Germinal center (tissue), 1 donor: ENCODE measurements at places on chromosomes 2 and 18.

DNA sequence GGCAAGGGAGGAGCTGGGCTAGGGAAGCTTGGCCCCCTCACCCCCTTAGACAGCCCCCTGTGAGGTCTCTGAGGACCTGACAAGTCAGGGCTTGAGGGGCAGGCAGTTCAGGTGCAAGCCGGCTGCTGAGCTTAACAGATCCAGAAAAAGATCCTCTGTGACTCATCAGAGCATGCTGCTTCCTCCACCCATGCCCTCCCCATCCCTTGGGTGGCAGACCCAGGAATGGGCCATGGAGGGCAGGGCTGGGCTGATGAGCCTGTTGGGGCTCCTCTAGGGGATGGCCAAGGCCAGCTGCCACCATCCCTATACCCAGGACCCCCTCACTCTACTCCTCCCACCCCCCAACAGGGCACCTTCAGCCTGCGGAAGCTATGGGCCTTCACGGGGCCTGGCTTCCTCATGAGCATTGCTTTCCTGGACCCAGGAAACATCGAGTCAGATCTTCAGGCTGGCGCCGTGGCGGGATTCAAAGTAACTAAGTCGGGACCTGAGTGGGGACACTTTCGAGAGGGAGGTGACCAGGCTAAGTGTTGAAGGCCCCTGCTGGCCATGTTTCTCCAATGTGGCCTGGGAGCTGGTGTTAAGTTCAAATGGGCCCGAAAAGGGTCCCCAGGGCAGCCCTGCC lies 1.9 kb downstream of the SLC11A1 start:
- no peak for DNase-seq

GRCh38 chr18:36078751-36079529 lies 11.6 kb upstream of the RPRD1A start:
- DNase-seq = no peak

DNA sequence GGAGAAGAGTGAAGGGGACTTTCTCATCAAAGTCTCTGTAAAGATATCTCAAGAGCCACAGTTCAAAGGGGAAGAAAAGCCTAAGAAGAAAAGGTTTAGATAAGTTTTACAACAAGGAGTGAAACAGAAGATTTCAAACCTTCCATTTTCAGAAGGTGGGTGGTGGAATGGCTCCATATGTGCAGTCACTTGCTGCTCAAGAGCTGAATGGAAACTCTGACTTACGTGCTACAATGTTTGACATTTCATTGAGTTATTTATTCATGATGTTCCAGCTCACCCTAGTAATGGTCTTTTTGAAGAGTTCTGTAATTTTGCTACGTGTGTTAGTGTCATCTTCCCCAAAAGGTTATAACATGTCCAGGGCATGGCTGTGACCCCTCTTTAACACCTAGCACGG lies 21.7 kb downstream of the LCT start:
- DNase-seq = no peak

- DNase-seq = no peak
These were observed 103.5 kb downstream of the ADD2 start for GRCh38 chr2:70664525-70664924.

DNA sequence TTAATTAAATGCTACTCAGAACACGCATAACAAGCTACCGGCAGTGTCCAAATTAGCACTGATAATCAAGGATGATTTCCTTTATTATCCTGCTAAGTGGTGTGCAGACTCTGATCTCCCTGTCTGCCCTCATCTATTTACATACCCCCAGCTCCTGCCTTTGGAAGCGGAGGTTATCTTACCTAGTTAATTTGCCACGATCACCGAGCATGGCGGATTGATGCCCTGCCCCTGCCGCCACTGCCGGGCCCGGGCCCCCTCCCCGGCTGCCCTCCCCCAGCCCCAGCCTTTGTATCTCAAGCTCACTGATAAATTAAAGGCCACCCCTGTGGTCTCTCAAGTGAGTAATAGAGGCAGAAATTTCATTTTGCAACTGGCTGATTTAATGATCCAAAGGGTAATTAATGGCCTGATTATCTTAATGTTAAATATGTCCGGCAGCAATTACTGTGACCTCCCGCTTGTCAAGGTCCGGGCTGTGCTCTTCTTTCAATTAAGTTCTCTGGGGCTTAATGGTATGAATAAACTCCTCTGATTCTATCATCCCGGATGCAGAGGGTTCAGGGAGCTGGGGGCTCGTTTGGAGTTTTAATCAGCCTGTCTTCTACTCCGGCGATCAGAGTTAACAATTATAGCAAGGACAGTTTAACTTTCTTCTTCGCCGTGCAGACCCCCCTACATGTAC lies 113.4 kb downstream of the GBX2 start:
- DNase-seq = no peak

- no peak for DNase-seq
These were observed 143.4 kb downstream of the COL6A3 start for GRCh38 chr2:237270520-237270919.

GRCh38 chr2:64139956-64140355 lies 4.3 kb downstream of the PELI1 start:
- no peak for DNase-seq

DNA sequence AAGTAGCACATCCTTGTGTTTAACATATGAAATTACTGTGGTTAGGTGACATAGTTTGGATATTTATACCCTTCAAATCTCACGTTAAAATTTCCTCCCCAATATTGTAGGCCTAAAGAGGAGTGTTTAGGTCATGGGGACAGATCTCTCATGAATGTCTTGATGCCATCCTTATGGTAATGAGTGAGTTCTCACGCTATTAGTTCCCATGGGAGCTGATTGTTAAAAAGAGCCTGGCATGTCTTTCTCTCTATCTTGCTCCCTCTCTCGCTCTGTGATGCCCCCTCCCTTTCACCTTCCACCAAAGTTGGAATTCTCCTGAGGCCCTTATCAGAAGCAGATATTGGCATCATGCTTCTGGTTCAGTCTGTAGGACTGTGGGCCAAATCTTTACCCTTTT lies 660.1 kb downstream of the ADCYAP1 start:
- DNase-seq = no peak

DNA sequence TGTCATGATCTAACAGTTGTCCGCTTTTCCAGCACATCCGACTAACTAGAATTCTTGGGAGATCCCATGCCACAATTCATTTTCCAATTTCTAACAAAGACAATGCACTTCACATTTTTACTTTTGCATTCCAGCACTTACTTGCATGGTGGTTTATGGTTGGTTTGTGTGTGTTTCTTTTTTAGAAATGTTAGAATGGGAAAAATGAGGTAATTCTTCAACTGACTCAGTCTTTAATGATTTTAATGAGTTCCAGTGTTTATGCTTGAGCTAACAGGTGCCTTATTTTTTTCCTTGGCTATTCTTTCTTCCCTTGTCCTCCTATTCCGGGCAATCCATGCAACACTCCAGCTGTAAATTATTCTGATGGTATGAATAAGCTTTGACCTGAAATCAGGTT lies 46.4 kb downstream of the SLC8A1 start:
- no peak for DNase-seq

- no peak for DNase-seq
These were observed 129.7 kb downstream of the BARD1 start for GRCh38 chr2:214679736-214680135.

DNA sequence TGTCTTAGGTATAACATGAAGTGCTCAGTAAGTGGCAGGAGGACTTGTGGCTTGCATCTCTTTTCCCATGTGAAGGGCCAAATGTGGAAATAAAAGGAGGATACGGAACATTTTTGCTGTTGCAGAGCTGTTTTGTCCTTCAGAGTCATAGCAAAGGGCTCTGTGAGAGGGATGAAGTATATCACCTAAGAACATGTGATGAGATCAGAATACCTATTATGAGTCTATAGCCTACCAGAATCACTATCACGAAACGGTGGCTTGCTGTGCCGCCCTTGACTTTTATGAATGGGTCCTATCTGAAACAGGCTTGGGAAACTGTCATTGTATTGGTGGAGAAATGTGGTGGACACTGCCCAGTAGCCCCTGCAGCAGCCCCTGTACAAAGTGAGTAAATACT lies 67.0 kb upstream of the ITGB6 start:
- DNase-seq = no peak

DNA sequence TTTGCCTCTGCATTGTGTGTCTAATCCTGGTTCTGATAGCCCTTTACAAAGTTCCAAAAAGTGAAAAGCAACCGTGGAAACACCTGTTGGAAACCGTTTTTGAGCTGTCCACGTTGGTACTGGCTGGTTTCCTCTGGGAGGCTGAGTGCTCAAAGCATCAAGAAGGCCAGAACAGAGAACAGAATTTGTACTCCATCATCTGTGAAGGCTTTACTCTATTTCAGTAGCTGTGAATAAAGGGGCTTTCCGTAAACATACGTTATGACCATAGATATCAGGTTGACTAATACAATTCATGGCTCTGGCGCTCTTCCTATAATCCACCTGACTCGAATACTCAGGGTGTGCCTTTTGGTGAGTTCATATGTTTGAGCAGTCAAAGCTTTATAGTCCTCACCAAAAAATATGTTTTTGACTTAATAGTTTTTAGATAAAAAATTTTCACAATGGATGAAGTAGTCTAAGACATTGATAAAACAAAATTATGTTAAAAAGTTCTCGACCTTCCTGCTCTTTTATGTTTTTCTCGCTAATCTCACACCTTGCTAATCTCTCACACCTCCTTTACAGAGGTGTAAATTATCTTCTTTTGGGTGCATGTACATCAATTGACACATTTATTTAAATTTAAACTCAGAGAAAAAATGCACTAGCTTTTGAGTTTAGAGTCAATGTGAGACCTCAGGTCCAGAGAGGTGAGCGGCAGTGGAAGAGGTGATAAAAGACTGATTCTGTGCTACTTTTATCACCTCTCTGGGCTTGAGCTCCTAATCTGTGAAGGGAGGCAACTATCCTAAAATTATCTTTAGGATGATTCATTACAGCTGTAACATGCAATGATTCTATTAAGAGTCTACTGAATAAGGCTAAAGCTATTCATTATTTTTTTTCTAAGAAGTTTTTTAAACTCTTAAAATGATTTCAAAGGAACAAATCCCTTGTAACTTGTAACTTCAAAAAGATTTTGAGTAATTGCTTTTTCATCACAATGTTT lies 65.3 kb downstream of the CXCR4 start:
- DNase-seq = no peak

DNA sequence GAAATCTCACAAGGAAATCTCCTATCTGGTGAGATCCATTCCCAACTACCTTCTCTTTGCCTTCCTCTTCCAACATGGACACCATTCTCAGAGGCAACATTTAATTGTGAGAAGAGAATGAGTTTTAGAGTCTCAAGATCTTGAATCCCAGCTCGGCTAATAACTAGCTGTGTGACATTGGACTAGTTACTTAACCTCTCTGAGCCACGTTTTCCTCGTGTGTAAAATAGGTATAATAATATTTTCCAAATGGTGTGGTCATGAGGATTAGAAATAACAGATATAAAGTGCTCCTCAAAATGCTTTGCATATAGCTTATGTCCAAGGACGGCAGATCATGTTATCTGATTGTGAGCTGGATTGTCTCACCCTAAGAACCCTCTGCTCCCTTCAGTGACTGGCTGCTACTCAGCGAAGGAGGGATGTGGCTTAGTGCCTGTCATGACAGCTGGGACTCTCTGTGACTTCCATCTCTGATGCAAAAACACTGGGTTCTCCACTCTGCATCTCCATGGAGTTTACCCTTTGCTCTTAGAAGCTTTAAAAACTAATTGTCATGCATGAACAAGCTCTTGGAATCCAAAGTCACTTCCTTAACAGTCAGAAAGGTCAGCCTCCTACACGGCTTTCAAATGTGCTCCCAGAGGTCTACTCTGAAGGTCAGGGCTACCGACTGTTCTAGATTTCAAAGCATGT lies 38.4 kb upstream of the MRPL19 start:
- no peak for DNase-seq

DNA sequence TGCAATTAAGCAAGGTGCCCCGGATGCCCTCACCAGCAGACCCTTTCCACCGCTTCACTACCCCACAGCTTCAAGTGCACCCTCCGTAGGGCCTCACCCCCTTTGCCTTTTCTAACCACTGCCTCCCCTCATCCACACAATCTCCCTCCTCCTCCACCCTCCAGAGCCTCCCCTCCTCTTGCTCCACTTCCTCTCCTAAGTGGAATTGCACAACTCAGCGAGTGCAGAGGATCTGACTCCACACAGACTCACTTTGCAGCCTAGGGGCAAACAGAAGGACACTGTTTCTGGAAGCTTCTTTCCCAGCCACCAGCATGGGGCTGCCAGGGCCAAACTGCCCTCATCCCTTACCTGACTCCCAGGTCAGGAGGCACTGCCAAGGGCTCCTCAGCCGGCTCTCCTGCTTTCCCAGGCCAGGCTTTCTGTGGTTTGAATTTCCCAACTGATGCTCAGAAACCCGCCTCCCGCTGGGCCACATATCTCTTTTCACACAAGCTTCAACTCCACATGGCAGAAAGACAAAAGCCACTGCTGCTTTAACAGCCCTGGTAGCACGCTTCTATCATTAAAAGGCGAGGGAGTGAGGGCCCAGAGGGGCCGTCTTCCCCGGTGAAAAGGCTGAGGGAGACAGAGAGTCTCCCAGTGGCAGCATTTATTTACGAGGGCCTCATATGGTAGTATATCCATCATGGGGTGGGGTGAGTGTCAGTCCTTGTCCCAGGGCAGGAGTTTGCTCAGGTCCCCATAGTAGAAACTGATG lies 74.7 kb upstream of the MGAT4A start:
- DNase-seq = no peak

DNA sequence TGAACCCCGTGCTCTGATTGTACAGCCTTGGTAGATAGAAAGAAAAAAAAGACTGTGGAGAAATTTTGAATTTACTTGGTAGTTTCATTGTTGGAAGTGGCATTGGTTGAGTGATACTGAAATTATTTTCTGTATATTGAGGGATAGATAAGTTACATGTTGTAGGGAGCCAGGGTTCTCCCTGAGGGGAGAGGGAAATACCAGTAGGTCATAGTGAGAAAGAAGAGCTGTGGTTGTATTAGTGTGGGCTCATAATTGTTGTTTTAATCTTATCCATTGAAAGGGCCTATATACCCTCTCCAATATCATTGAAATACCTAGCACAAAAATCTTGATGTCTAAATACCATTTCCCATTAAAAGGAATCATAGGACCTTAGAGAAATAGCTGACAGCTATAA lies 16.9 kb upstream of the RAB31 start:
- no peak for DNase-seq

- DNase-seq = no peak
These were observed 210.5 kb downstream of the ALPK2 start for GRCh38 chr18:58418361-58418760.

DNA sequence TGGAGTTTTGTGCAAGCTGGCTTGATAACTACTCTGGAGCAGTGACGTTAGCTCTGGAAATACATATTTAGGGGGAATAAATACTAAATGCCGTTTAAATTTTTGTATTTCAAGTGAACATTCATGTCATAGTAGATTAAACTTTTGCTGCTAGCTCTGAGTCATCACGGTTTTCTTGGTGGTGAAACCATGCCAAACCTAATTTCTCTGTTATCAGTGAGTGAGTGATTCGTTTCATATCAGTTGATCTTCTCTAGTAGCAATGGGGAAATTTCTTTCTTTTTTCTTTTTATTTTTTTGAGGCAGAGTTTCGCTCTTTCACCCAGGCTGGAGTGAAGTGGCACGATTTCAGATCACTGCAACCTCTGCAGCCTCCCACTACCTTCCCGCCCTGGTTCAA lies 211.1 kb downstream of the PTPRM start:
- DNase-seq = no peak
